Brain microvascular endothelial cell (primary cell): ENCODE measurements at places on chromosomes 12 and 14.
A peak's percentile ranks its signal among the peaks of the same experiment; 100 is the strongest.

- DNase-seq = peak; percentile 58
Measured at GRCh38 chr12:51341251-51342007, 5.0 kb downstream of the CELA1 start.

DNA sequence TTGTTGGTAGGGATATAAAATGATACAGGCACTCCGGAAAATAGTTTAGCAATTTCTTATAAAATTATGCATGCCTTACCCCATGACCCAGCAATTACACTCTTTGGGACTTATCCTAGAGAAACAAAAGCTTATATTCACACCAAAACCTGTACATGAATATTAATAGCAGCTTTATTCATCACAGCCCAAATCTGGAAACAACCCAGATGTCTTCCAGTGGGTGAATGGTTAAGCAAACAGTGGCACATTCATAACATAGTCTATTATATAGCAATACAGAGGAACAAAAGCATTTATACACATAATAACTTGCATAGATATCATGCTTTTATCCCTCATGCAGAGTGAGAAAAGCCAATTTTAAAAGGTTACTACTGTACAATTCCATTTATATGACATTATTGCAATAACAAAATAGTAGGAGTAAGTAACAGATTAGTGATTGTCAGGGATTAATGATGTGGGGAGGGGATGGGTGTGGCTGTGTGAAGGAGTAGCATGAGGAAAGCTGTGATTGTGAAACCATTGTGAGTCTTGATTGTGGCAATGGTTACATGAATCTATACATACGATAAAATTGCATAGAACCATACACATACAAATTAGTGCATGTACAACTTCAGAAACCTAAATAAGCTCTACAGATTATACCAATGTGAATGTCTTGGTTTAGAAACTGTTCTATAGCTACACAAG, 363.1 kb upstream of the OR4E1 start:
- DNase-seq = no peak

- peak; percentile 78 for DNase-seq
Measured at GRCh38 chr12:65532162-65532561, 253.7 kb downstream of the MSRB3 start.

DNA sequence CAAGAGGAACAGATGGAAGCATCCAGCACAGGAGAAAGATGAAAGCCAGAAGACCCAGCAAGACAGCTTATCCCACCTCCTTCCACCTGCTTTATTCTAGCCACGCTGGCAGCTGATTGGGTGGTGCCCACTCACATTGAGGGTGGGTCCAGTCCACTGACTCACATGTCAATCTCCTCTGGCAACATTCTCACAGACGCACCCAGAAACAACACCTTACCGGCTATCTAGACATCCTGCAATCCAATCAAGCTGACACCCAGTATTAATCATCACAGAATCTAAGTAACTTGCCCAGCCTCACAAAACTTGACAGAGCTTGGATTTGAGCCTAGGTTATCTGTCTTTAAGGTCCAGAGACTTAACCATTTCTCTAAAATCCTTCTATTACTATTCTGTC, 208.9 kb downstream of the PAH start:
- no peak for DNase-seq

DNA sequence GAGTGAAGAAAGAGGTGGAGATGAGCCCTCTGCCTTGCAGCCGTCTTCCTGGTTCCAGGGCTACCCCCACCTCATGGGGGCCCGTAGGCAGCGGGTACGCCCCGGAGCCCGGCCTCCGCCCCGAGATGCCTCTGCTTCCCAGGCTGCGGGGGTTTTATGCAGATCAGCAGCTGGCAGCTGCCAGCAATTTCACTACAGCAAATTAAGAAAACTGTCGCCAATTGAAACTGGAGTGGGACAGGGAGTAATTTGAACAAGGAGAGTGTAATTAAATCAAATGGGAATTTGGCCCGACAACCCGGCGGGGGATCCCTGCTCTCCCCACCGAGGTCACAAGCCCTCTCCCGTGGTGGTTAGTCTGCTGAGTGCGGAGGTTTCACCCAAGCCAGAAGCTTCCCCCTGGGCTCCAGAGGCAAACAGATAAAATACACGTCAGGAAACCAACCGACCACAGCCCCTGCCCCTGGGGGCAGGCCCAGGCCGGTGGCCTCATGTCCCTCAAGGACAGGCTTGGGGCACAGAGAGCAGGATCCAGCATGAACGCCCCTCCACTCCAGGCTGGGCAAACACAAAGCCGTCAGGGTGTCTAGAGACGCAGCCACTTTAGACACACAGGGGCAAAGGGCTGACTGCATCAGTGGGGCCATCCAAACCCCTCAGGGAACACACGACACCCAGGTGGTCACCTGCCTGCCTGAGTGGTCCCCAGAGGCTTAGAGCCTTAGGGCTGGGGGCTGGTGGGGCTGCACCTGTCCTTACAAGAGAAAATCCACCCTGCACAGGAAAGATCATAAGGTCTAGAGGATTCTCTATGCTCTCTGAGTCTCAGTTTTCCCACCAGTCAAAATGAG, 53.8 kb downstream of the TESC start:
- DNase-seq = no peak

DNA sequence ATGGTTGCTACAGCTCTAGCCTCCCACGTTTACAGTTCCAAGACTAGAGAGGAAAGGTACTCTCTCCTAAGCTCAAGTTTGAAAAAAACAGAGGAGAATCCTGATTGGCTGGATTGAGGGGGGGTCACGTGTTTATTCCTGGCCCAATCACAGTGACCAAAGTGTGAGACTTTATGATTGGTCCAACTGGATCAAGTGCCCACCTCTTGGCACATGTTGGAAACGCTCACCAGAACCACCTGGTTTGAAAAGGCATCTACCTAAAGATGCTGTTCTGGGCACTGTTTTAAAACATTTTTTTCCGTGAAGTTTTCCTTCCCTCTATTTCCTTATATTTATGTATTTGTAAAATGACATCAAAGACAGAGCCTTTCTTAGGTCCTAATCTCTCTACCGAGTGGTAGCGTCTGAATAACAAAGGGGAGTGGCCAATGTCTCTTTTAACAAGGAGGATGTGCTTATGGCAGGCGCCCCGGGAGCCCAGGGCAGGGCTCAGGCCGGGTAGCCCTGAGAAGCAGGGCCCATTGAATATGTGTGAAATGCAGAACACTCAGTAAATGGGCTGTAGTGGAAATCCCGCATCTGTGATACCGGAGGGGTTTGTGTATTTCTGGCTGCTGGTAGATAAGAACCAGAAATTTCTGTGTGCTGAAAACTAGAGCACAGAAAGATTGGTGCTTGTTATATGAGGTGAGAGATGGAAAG, 146.2 kb downstream of the ATP23 start:
- DNase-seq = no peak

DNA sequence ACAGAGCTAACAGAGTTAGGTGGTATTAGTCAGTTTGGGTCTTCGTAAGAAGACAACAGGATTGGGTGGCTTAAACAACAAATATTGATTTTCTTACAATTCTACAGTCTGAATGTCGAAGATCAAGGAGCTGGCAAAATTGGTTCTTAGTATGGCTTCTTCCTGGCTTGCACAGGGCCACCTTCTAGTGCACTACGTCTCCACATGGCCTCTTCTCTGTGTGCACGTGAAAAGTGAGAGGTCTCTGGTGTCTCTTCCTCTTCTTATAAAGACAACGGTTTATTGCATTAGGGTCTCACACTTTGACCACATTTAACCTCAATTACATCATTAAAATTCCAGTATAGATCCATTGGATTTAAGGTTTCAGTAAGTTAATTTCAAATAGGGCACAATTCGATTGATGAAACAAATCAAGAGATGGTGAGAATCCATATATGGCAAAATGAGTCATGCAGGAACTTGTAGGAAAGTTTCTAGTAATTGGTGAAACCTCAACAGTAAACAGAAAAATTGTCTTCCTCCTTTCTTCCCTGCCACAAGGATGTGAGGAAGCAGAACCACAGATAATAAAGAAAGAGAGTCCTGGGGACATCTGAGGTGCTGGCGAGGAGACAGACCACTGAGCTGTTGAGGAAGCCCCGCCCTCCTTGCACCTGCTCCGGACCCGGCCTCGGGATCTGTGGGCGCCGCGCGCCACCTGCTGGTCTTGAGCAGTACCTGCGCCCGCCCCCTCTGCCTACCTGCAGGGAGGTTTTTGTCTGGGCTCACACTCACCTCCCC, 846.7 kb downstream of the TMEM121 start:
- DNase-seq = no peak

GRCh38 chr12:8991371-8992345, 2.3 kb downstream of the KLRG1 start:
- DNase-seq = no peak

DNA sequence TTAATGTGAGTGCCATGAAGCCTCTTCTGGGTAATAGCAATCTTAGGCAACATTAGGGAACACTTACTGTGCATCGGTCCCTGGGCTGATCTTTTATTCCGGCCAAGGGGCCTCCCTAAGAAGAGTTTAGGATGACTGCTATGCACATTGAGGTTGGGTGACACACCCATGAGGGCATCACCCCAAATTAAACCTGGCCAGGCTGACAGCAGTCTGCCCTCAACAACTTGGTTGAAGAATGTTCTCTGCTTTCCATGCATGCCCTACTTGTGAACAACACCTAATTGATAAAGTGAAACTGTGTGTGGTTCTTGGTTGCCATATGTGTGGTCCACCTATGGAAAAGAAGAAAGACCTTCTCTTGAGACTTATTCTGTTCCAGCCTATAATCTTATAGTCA, 1098.0 kb downstream of the BCL11B start:
- no peak for DNase-seq

DNA sequence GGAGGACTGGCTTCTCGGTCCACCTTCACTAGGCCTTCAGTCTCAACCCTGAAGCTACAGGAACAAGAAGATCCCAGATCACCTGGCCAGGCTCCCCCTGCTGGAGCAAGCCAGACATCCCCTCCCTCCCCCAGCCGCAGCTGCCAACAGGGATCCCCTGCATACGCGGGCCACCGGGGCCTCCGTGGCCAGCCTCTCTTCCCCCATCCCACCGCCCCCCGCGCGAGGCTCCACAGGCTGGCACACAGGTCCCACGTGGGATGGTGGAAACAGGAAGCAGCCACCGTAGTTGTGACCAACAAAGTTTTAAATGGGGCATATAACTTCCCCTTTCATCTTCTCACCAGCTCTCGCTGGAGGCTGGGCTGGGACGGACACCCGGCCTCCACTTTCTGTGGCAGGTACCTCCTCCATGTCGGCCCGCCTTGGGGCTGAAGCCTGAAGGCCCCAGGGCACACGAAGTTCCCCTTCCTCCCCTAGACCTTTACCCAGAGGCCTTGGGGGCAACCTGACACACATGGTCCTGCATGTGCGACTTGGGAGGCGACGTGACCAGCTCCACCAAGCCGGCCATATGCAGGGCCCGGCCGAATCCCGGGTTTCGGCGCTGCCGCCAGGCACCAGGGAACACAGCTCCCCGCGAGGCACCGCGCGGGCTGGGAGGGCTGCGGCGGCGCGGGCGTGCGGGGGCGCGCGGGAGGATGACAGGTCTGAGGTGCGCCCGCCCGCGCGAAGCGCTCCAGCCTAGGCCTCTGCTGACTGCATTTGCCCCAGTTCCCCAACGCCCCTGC, 44.4 kb upstream of the PNMA1 start:
- DNase-seq = peak; percentile 61

DNA sequence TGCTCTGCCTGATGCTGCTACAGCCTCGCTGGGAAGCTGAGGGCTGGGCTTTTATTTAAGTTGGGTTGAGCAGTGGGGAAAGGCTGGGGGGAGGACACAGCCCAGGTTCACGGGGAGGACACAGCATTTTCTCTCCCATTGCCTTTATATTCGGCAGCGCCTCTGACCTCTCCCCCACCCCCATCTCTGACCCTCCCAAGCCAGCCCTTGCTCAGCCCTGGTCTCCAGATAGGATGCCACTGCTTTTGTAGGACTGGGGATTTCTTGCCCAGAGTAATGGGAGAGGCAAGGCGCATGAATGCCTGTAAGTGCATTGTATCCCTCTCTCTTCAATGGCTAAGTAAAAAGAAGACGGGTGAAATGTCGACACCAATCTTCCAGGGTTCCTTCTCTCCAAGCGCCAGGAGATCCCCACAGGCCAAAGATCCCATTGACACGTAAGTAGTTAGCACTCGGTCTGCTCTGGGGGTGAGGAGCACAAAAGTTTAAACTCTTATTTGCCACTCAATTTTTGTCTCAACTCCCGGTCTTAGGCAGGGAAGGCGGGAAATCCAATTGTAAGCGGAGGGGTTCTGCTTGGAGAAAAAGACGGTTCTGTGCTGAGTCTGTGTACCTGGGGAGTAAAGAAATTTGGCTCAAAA, 4.6 kb downstream of the HOXC4 start:
- DNase-seq = no peak

- peak; percentile 72 for DNase-seq
Measured at GRCh38 chr14:57317248-57317833, 48.6 kb downstream of the AP5M1 start.

- peak; percentile 17 for DNase-seq
Measured at GRCh38 chr12:14885718-14886221, at the start of gene MGP. Gene MGP (minus strand): TSS chr12:14885854. CDS start chr12:14885791, 63 bp downstream.

DNA sequence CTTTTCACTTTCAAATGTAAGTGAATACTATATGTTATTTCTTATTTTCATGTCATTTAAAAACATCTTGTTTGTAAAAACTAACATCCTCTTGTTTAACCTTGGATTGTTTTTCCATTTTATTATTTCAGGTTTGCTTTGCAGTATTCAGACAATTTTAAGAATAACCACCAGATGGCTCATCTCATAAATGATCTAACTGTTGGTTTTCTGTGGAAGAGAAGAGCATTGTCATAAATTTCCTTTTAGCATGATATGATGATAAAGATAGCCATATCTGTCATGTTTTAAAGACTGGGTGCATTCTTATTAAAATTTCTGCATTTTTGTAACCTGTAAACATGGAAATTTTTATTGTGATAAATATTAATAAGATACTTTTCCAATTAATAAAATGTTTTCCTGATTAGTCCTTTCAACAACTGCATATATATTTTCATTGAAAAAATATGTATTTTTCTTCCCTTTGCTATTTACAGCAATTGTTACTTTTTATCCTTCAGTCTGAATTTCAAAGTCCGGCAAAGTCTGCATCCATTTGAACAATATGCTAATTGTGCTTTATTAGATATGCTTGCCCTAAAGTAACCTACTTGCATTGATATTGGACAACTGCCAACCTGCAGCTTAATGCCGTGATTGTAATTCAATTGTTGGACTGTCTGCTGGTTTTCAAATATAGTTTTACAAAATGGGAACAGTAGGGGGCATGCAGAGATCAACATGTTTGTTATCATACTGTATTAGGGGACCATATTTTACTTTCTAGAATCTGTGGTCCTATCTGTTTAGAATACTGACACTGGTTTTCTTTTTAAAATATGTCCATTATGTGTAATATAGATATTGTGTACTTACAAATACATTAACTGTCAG, 163.4 kb downstream of the GARIN6 start:
- peak; percentile 12 for DNase-seq

DNA sequence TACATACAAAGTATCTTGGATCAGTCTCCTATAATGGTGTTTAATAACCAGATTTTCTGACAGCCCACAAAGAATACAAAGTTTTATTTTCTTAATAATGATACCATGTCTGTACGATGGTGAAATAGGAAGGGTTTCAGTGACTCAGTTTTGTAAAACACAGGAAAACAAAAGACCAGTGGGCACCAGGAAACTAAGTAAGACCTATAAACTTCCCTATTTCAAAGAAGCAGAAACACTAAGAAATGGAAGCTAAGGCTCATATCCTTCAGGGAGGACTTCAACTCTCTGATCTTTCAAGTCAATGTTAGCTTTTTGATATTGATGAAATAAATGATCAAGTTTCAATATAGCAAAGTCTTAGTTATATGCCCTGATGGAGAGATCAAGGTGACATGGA, 196.0 kb downstream of the DUSP6 start:
- no peak for DNase-seq
